ENCODE measurements at places on chromosomes 7 and 10.
A peak's percentile ranks its signal among the peaks of the same experiment; 100 is the strongest.

DNA sequence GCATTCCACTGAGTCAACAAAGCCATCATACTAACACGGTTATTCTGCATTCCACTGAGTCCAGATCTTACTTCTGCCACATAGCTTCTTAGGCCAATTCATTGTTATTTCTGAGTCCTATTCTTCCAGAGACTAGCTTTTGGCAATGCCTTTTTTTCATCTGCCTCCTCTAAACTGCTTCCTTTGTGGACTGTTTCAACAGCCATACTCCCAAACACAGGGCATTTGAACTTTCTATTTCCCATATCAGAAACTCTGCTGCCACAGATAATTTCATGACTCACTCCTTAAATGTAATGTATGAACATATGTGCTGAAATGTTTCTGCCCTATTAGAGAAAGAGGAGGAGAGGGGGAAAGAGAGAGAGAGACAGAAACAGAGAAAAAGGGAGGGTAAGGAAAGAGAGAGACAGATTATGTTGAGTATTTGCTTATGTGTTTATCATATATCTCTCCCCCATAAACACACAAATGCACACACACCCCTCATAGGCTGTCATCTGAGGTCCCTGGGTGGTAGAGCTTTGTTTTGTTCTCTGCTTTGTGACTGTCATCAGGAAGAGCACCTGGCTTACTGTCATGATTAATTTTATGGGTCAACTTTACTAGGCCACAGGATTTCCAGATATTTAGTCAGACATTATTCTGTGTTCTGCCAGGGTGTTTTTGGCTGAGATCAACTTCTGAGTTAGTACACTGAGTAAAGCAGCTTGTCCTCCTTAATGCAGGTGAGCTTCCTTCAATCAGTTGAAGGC, 308.0 kb upstream of the KCND2 start:
- no peak for DNase-seq

DNA sequence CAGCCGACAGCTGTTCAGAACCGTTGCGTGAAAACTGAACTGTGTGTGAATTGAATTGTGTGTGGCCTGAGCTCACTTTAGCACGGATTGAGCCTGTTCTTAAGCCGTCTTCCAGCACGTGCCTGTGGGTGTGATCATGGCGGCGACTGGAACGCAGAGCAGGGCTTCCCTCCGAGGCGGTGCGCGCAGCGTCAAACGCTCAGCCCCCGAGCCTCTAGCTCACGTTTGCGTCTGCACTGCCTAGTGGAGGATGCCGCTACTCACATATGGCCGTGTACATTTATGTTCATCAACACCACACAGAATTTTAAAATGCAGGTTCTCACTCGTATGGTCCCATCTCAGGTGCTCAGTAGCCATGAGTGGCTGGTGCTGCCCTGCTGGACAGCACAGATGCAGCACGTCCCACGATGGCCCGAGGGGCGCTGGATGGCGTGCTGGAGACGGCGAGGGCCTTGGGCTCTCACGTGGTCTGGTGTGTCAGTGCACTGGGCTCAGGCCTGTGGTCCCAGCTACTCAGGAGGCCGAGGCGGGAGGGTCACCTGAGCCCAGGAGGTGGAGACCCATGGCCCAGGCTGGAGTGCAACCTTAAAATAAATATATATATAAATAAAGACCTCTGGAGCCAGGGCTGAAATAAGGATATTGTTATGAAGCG, 22.0 kb downstream of the SUN1 start:
- DNase-seq = no peak

GRCh38 chr7:43170571-43170970, 58.1 kb downstream of the HECW1 start:
- no peak for DNase-seq

DNA sequence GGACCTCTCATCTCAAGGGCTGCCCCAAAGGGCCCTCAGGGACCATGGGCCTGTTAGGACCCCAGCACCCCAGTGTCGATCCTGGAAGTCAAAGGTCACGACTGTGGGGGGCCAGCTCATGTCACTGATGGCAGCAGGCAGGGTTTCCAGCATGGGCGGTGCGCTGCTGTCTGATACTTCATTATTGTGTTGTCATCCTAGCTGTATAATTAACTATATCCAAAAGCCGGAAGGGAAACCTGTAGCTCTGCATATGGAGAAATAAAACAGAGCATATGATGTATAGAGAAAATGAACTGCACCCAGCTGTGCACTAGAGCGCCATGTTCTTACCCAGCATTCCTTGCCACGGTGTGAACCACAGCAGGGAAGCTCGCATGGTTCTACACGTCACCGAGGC, 196.3 kb downstream of the EBF3 start:
- no peak for DNase-seq

DNA sequence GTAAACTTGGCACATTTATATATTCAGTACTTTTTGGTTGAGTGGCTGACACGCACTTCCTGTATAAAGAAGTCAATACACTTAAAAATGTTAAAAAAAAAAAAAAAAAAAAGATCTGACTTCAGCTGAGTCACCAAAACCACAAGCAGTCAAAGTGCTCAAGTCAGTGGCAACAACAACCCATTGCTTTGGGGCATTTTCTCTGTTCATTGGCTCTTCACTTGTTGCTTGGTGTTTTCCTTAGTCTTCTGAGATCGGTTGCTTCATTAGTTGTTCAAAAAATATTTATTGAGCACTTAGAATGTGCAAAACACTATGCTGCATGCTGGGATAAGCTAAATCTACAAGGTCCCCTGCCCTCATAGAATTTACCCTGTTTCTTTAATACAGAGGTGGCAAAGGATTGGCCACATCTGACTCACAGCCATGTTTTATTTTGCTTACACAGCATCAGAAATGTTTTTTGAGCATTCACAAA, 63.7 kb downstream of the ZNRF2 start:
- peak; percentile 91 for DNase-seq

DNA sequence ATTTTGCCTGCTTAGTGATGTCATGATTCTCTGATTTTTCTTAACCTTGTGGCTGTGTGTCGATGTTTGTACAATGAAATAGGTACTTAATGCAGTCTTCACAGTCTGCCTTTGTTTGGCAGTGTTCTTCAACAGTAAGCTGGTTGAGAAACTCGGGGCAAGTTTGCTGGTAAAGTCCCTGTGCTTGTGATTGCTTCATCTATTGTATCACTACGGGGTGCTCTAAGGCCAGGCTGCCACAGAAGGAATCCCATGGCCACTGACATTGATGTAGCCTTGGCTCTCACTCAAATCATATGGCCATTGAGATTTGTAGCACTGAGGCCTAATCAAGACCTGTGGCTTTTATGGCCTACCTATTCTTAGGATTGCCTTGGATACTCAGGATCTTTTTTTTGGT, 33.5 kb upstream of the PRSS37 start:
- DNase-seq = peak; percentile 50

DNA sequence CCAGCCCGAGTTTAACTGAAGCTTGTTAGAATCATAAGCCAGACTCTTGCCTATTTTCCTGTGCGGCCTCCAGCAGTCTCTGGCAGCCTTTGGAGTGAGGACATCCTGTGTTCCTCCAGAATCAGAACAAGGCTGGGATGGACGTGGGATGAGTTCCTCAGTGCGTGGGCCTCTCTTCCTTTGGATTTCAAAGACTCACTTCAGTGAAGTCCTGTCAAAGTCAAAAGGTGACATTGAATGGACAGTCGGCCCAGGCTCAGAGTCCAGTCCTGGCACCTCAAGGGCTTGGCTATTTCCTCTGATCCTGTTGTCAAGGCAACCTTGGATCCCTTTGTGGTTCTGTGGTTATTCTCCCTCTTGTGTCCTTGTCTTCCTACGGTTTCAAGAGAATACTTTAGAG, 21.4 kb upstream of the SMC3 start:
- no peak for DNase-seq

DNA sequence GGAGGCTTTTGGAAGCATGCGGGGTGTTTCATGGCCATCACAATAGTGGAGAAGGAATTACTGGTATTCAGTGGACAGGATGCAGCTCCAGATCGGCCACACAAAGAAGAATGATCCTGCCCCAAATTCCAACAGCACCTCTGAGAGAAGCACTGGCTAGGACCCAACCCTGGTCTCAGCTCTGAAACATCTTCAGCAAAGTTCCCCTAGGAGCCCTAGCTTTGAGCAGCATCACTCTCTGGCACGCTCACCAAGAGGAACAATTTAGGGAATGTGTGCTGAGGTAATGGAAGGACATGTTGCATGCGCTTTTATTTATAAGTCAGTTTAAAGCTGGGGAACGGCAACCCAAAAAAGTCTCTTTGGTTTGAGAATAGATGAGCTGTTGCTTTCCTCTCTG, 5.5 kb upstream of the OPN1SW start:
- no peak for DNase-seq

DNA sequence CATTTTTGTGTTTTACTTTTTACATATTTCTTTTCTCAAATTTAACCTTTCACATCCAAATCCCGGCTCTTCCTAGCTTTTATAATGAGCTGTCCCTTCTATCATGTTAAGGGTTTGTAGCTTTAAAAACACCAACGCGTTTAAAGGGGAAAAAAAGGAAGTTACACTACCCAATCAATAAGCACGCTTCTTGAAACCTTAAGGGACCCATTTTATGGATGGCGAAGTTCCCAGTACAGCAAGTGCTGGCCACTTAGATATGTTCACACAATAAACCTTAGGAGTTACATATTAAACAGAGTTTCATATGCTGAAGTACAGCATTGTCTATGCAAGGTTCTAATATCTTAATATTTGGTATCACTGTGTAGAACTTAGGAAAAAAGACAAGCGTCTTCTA, 1.8 kb downstream of the GNG11 start:
- DNase-seq = no peak

DNA sequence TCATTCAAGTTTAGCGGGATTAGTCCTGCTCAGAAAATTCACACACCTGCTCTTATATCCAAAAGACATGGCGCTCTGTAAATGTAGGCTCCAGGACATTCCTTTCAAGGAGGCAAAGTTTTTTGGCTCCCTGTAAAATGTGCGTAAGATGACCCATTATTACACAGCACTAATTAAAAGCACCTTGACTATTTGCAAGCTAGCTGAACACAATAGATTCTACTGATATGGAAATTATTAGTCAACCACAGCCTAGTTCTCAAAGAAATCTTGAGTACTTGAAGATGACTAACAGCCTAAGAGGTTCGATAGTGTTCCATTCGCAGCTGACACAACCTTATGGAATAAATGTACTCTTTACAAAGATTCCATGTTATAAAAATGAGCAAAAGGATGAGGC, 175.2 kb downstream of the BMPER start:
- no peak for DNase-seq

DNA sequence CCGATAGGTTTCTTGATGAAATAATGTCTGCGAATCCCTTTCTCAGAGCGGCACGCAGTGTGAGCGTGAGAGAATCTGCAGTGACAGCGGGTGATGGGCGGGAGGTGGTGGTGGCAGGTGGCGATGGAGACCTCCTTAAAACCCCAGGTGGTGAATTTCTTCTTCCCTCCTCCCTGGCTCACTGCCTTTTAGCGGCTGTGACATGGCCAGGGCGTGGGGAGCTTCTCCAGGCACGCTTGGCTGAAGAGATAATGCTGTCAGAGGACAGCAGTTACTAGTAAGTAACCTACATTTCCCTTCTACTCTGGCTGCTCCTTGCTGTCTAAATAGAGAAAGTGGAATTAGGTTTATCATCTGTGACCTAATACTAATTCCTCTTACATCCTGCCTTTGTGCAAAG, 141.4 kb upstream of the INSYN2A start:
- no peak for DNase-seq

All from MV-4-11 (cell line).